ENCODE measurements at places on chromosomes 7 and 10. TPM values are rescaled to one million over a fixed set of nuclear protein-coding genes. Genes with fewer than 3 reads are reported as not detected.

FAM25G gene
- not detected for total RNA-seq

CHN2 gene
- 22.5 TPM for total RNA-seq

CAV1 gene
- 67.2 TPM for total RNA-seq

FOXI2 gene
- 1.1 TPM for total RNA-seq

DGKI gene
- total RNA-seq, result 1.3 TPM

CHST12 gene
- 25.6 TPM for total RNA-seq

NFE2L3 gene
- total RNA-seq, result 12.5 TPM

SLC26A4 gene
- 2.5 TPM for total RNA-seq

TRIL gene
- 6.1 TPM for total RNA-seq

CD36 gene
- total RNA-seq, result 10.0 TPM

TFR2 gene
- total RNA-seq, result 0.79 TPM

MINDY4 gene
- total RNA-seq, result 15.3 TPM

MSMB gene
- not detected for total RNA-seq

ASB10 gene
- total RNA-seq, result not detected

HMX2 gene
- 0.25 TPM for total RNA-seq

GLI3 gene
- 11.1 TPM for total RNA-seq

MYOF gene
- total RNA-seq, result 134 TPM

NODAL gene
- total RNA-seq, result not detected

GSTO2 gene
- 22.3 TPM for total RNA-seq

MUC3A gene
- total RNA-seq, result 39.1 TPM

TYW1 gene
- 20.7 TPM for total RNA-seq

FGFBP3 gene
- 2.7 TPM for total RNA-seq

PAPOLB gene
- total RNA-seq, result 0.06 TPM

ZC3HAV1L gene
- 16.1 TPM for total RNA-seq

NEUROG3 gene
- not detected for total RNA-seq
